Activated naive CD8-positive, alpha-beta T cell treated with anti-CD3 and anti-CD28 coated beads, Interleukin-2, amount 50 U/mL, for 24 hours (primary cell): ENCODE measurements at places on chromosomes 2 and 18.
A peak's percentile ranks its signal among the peaks of the same experiment; 100 is the strongest.

- peak overlapping the region; percentile 19 for H3K4me3 ChIP-seq
- H3K27me3 ChIP-seq = no peaks in the 10 kb centered on the region
Observed at GRCh38 chr18:10530002-10530401, 4.2 kb downstream of the NAPG start.

DNA sequence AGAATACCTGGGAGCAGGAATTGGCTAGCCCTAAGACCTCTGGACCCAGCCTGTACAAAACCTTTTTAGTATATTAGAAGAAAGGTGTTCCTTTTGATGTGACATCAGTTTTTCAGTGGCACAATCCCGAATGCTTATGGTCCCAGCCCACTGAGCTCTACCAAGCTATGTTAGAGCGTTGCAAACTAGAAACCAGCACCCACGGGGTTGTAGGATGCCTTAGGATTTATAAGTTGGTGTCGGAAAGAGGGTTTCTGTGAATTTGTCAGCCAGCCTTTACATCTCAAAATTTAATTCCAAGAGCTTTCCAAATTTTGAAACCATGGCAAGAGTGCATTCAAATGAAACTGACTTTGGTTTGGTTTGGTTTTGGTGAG is 499 bp upstream of the LMAN1 start:
- H3K36me3 ChIP-seq = peaks cover 27% of the 10 kb centered on the region
- H3K4me3 ChIP-seq = peak overlapping the region; percentile 77
- no peaks in the 10 kb centered on the region for H3K27me3 ChIP-seq
- peaks cover 29% of the 10 kb centered on the region for H3K4me1 ChIP-seq

DNA sequence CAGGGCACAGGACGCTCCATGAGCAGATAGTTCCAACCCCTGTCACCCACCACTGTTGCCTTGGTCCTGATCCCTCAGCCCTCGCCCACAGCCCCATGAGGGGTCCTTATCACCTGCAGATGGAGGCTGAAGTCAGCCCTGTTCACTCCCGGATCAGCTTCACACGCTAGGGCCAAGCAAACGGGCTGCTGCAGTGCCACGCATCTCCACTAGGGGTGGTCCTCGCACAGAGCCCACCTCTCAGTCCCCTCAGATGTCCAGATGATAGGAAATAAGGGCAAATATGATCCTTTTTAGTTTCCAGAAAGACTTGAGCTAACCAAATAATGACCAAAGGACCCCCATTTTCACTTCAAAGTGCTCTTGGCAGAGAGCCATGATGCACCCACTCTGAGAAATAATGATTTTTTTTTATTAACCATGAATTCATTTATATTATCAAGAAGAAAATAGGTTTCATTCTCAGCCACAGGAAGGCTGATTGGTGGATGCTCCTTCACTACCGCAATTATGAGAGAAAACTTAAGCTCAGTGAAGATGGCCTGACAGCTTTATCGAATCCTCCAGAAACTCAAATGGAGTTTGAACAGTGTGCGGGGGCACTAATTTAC is 71.9 kb upstream of the KLHL29 start:
- H3K27ac ChIP-seq = no peak overlapping the region
- no peak overlapping the region for H3K4me3 ChIP-seq
- no peaks in the 10 kb centered on the region for H3K36me3 ChIP-seq

- peaks cover 25% of the 10 kb centered on the region for H3K27me3 ChIP-seq
- no peak overlapping the region for H3K27ac ChIP-seq
- H3K4me3 ChIP-seq = no peak overlapping the region
- no peaks in the 10 kb centered on the region for H3K36me3 ChIP-seq
Observed at GRCh38 chr2:219628235-219628985, 980 bp downstream of the SLC4A3 start.

- H3K27me3 ChIP-seq = no peaks in the 10 kb centered on the region
- H3K36me3 ChIP-seq = peaks cover 70% of the 10 kb centered on the region
- no peak for DNase-seq
- no peak overlapping the region for H3K27ac ChIP-seq
Observed at GRCh38 chr2:207617011-207617671, 8.1 kb downstream of the METTL21A start.

- DNase-seq = no peak
- H3K4me1 ChIP-seq = no peaks in the 10 kb centered on the region
- no peak overlapping the region for H3K27ac ChIP-seq
- H3K27me3 ChIP-seq = peaks cover 2% of the 10 kb centered on the region
- H3K4me3 ChIP-seq = no peak overlapping the region
Observed at GRCh38 chr2:67627456-67628207, 230.5 kb downstream of the ETAA1 start.

DNA sequence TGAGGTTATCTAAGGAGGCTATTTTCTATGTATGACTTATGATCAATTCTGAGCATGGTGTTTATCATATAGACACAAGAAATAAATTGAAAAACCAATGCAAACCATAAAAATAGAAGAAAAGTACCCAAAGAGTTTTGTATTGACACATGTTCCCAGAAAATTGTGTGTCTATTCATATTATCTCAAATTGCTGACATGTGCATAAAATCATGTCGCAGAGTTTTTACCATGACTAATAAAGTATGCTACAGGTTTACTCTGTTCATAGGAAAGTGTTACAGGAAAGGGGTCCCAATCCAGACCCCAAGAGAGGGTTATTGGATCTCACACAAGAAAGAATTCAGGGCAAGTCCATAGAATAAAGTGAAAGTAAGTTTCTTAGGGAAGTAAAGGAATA is 290.7 kb upstream of the NRXN1 start:
- no peaks in the 10 kb centered on the region for H3K27me3 ChIP-seq
- no peaks in the 10 kb centered on the region for H3K4me1 ChIP-seq
- peaks cover 2% of the 10 kb centered on the region for H3K36me3 ChIP-seq

- H3K27ac ChIP-seq = no peak overlapping the region
- no peak overlapping the region for H3K4me3 ChIP-seq
- H3K27me3 ChIP-seq = no peaks in the 10 kb centered on the region
- H3K36me3 ChIP-seq = peaks cover 35% of the 10 kb centered on the region
Observed at GRCh38 chr2:15378148-15378908, 182.8 kb downstream of the NBAS start.

GRCh38 chr2:129753261-129753660 is 226.2 kb upstream of the RAB6C start:
- no peaks in the 10 kb centered on the region for H3K4me1 ChIP-seq
- H3K4me3 ChIP-seq = no peak overlapping the region
- H3K36me3 ChIP-seq = no peaks in the 10 kb centered on the region
- no peak overlapping the region for H3K27ac ChIP-seq
- peaks cover 3% of the 10 kb centered on the region for H3K27me3 ChIP-seq
- DNase-seq = no peak

DNA sequence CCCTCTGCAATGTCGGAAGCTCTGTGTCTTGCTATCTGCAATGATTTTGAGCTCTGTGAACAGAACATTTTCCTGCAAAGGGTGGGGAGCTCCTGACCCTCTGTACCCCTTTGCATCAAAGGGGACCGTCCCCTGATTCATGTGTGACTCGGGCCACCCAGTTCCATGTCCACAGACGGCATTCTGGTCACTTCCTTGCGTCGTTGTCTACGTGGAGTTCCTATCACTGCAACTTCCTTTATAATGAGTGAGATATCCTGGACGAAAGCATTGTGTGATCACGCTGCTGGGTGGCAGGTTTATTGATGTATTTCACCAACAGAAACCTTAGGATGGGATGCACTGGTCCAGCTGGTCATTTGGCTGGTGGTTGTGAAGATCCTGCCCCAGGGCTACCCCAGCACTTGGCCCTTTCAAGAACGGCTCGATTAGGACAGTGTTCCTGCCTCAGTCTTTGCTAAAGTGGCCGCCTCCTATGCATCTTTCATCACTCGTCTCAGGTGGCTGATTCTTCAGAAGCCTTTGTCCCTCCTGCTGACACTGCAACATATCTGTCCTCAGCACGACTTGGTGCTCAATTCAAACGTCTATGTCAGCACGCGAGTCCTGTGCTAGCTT is 202.7 kb downstream of the ACKR3 start:
- H3K27me3 ChIP-seq = peaks cover 3% of the 10 kb centered on the region
- no peak overlapping the region for H3K4me3 ChIP-seq
- H3K36me3 ChIP-seq = no peaks in the 10 kb centered on the region
- H3K27ac ChIP-seq = no peak overlapping the region

- DNase-seq = no peak
- no peak overlapping the region for H3K4me3 ChIP-seq
- H3K27ac ChIP-seq = no peak overlapping the region
- H3K36me3 ChIP-seq = no peaks in the 10 kb centered on the region
Observed at GRCh38 chr2:159077869-159078268, 109.4 kb downstream of the TANC1 start.

DNA sequence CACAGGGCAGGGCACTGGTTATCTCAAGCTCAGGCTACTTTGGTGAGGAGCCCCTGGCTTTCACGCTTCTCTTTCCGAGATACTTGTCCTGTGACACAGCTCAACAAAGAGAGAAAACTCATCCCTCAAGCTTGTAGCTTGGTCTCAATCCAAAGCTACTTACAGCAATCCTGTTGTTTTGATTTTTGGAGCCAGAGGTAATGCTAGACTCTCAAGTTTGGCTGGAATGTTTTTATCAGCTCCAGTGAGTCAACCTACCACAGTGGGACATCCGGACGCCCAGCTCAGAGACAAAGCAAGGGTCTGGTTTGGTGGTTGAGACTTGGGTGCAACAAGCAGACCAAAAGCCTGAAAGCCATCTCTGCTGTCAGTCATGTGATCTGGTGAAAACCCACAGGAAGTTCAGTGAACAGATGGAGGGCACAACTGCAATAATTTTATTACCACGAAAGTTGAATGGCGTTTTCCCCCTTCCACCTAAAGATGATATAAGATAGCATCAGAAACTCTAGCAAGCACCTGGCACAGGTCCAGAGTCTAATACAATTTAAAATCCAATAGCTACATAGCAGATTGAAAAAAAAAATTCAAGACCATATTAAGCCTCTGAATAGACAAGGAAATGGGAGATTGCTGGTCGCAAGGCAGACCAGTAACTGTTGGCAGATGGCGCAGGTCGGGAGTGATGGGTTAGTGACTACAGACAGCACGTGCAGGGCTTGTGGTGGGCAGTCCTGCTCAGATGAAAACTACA is 102.3 kb upstream of the SMAD7 start:
- peak overlapping the region; percentile 51 for H3K27ac ChIP-seq
- no peaks in the 10 kb centered on the region for H3K27me3 ChIP-seq
- H3K4me1 ChIP-seq = peaks cover 57% of the 10 kb centered on the region
- DNase-seq = peak; percentile 32
- peaks cover 4% of the 10 kb centered on the region for H3K36me3 ChIP-seq

- H3K4me3 ChIP-seq = no peak overlapping the region
- H3K36me3 ChIP-seq = no peaks in the 10 kb centered on the region
- no peaks in the 10 kb centered on the region for H3K4me1 ChIP-seq
- no peak for DNase-seq
- H3K27ac ChIP-seq = no peak overlapping the region
Observed at GRCh38 chr2:9235147-9236044, 28.8 kb downstream of the ASAP2 start.

GRCh38 chr2:43612944-43613343 is 17.1 kb upstream of the THADA start:
- no peaks in the 10 kb centered on the region for H3K36me3 ChIP-seq
- H3K4me1 ChIP-seq = peaks cover 2% of the 10 kb centered on the region
- H3K27ac ChIP-seq = no peak overlapping the region
- DNase-seq = no peak
- H3K4me3 ChIP-seq = no peak overlapping the region

DNA sequence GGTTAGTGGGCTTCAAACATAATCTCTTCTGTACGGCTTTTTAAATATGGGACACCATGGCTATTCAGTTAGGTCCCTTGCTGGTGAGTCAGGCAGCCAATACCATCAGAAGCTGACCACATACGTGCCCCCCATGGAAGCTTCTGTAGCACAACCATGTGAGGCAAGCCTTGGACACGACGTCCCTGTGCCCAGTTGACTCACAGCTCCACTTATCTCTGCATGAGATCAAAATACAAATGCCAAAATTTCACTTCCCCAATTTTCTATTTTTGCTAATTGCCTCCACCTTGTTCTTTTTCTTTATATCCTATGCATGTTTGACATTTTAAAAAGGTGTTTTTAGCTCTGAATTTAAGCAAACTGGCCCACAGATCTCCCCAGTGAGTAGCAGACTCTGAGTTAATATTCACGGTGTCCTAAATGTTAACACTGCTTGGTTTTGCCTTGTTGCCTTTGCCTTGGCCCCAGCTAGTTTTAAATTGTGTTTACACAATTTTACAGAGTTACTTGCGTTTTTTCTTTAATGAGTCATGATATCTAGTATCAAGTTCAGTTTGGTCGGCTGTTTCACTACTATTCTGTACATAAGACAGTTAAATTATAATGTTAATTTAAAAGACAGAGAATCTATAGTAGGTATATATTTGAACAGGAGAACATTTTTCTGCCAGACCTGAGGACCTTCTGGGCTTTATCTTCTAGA is 77.5 kb downstream of the CDCA7 start:
- no peak for DNase-seq
- H3K4me1 ChIP-seq = peaks cover 7% of the 10 kb centered on the region
- H3K27ac ChIP-seq = no peak overlapping the region
- H3K36me3 ChIP-seq = no peaks in the 10 kb centered on the region
- H3K4me3 ChIP-seq = no peak overlapping the region
- peaks cover 19% of the 10 kb centered on the region for H3K27me3 ChIP-seq

- H3K27ac ChIP-seq = no peak overlapping the region
- no peak for DNase-seq
- peaks cover 43% of the 10 kb centered on the region for H3K27me3 ChIP-seq
- H3K4me3 ChIP-seq = no peak overlapping the region
Observed at GRCh38 chr2:31354837-31355236, 59.7 kb downstream of the XDH start.

DNA sequence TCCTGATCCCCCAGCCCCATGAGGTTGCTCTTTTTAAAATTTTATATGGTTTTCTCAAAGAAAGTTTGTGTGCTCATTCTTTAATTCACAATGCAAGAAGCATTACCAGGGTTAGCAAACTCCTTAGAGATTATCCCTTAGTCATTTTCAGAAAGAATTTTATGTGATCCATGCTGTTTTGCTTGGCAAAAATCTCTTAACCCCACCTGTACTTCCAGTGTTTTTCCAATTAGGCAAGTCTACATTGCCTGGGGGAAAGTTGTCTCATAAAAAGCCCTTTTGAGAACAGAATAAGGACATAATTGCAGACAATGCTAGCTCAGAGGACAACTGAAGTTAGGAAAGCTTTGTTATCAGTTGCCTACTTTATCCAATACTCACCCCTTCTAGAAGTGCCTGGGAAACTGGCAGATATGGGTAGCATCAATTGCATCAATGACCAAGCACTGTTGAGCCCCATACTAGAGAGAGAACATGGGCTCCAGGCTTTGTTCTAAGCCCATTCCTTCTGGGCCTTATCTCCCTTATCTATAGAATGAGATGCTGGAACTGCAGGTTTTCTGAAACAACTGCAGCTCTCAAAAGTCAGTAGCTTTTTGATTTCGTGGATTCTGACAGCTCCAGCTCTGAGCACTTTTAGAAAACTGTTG is 265.9 kb upstream of the SPHKAP start:
- H3K4me1 ChIP-seq = no peaks in the 10 kb centered on the region
- no peak for DNase-seq
